Dermis microvascular lymphatic vessel endothelial cell (primary cell): ENCODE measurements at places on chromosomes 11 and 22.

GRCh38 chr11:117418737-117419481, 91.3 kb downstream of the CEP164 start:
- no peak for DNase-seq

DNA sequence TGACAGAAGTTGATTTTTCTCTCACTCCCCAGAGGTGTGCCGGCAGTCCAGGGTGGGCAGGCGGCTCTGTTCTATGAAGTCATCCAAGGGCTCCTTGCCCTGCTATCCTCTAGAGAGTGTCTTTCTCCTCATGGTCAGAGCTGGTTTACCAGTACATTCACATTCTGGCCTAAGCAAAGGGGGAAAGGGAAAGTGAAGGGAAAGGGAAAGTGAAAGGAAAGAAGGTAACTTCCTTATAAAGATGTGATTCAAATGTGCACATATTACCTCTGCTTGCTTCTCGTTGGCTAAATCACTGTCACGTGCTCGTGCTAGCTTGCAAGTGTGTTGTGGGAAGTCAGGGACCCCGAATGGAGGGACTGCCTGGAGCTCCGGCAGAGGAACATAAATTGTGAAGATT, 2.9 kb upstream of the HTATIP2 start:
- no peak for DNase-seq

DNA sequence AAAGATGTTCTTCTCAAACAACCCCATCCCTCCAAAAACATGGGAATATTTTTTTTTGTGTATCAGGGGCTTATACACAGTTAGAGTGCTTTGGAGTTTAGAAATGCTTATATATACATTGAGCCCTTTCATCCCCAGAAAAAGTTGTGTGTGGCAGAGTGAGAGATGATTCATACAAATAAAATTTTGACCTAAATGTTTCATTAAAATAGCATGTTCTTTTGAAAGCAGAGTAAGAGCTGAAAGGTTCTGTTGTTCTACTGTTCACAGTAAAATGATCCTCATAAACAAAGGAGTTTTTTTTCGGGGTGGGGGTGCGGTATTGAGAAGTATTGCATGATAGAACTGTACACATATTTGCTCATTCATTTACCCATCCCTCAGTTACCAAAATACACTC, 512.4 kb downstream of the DLG2 start:
- no peak for DNase-seq

- no peak for DNase-seq
Observed at GRCh38 chr11:95442531-95443050, 211.6 kb upstream of the SESN3 start.

GRCh38 chr11:34975482-34975881, 59.1 kb downstream of the PDHX start:
- peak; percentile 3 for DNase-seq

DNA sequence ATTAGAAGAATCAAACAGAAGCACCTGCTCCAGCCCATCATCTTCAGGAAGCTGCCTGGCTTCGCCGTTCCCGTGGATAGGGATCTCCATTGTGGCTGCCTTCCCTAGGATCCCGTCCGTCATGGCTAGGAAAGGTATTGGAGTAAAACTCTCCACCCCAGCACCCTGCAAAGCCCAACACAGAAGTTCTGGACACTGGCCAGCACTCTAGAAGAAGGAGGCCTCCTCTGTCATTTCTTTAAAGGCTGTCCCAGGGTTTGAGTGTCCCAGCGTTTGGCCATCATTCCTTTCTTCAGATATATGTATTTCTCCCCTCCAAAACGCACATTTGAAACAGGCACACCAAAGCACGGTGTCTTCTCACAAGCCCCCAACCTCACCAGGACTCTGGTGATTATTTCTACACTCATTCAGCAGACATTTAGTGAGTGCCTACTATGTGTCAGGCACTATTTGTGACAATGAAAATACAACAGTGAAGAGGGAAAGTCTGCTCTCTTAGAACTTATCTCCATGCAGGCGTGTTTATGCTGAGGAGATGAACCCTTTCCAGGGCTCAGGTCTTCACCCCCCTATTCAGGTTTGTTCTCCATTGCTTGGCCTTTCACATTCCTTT, 724 bp downstream of the ARFIP2 start:
- no peak for DNase-seq

DNA sequence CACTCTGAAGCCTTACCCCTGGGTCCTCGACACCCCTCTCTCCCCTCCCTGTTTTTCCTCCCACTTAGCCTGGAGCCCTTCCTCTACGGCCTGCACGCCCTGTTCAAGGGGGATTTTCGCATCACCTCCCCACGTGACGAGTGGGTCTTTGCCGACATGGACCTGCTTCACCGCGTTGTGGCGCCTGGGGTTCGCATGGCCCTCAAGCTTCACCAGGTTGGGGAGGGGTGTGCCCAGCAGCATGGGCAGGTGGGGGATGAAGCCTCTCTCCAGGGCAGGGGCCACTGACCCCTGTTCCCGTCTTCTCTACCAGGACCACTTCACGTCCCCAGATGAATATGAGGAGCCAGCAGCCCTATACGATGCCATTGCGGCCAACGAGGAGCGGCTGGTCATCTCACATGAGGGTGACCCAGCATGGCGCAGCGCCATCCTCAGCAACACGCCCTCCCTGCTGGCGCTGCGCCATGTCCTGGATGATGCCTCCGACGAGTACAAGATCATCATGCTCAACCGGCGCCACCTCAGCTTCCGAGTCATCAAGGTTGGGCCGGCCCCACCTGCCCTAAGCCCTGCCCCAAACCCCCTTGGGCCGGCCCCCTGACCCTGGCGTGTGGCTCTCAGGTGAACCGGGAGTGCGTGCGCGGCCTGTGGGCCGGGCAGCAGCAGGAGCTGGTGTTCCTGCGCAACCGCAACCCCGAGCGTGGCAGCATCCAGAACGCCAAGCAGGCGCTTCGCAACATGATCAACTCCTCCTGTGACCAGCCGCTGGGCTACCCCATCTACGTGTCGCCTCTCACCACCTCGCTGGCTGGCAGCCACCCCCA, 2.8 kb upstream of the SIPA1 start:
- DNase-seq = no peak

DNA sequence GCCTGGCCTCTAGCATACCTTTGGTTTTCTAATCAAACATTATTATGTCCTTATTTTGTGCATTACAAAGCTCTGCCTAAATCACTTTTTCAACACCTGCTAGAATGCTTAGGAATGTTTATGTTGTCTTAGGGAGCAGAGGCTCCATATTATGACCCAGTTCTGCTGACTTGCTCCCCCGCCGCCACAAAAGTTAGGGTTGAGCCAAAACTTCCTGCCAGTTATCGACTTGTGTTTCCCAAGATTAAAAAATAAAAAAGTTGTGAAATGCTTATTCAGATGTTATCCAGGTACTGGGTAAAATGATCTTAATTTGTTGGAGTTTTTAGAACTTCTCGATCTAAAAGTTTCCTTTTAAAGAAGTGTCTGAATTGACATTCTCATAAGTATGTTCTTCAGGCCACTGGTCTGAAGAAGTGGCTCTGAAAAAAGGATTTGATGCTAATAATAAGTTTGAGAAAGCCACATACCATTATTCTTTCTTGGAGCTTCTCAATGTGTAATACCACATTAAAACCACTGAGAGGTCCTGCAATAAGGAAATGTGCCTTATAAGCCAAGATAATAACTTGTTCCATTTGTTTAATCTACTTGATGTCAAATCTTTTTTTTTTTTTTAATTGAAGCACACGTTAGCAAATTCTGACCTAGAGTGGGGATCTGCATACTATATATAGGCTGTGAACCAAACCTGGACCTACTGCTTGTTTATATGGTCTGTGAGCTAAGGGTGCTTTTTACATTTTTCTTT, 2.2 kb downstream of the RNF185 start:
- DNase-seq = no peak

GRCh38 chr22:40400159-40400558, 29.8 kb downstream of the SGSM3 start:
- no peak for DNase-seq

DNA sequence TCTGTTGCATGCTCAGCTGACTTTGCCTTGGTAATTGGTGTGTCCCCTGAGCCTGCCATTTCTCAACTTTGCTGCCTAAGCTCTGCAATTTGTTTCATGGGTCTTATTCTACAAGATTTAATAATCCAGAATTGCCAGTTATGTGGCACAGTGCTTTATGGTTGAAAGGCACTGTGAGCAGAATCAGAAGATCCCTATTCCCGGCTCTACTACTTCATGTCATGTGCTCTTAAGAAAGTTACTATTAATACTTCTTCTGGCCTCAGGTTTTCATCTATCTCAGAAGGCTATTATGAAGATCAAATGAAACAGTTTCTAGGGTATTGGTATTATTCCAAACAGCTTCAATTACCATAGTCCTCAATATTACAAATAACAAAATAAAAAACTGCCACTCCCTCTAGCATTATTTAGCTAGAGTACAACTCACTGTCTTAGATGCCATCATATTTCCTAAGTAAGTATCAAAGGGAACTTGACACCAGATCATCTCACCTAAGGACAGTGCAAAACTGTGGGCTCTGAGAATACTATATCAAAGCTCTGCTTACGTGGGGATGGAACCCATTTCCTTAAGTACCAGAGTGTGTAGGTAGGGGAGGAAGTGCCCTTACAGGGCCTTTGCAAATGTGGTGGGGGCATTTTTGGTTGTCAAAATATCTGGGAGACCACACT, 200.0 kb upstream of the PITPNB start:
- no peak for DNase-seq

DNA sequence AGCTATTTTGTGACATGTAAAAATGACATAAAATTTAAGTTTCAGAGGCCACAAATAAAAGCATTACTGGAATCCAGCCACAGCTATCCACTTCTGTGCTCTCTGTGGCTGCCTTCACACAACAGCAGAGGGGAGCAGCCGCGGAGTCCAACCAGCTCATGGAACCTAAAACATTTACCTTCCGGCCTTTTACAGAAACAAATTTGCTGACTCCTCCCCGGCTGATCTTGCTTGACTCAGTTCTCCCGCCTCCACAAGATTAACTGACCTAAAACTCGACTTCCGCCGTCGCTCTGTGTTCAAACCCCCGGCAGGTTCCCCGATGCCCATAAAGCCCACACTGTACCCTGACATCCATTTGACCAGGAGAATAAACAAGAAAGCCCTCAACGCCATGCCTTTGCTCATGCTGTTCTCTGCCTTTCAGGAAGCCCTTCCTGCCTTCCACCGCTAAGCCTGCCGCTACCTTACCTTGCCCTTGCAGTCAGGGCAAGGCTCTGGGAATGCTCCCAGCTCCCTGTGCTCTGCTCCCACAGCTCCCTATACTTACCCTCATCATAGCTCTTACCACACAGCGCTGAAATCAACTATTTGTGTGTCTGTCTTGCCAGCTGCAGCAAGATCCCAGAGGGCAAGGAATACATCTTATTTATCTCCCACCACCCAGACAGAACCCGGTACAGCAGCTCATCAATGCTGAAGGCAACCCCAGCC, 35.4 kb downstream of the MICAL3 start:
- DNase-seq = no peak

DNA sequence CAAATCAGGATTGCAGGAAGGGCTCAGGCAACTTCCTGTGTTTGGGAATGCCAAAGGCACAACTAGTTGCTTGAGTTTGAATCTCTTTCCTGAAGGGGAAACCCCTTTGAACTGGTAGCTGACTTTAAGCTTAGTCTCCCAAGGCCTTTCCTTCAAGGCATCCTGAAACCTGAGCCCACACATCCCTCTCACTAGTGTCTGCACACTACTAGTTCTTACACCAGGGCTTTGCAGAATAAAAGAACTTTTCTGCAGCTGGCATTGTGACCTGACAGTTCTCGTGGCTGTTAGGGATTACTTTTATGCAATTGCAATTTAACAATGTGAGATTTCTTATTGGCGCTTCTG, 95.4 kb downstream of the EXT2 start:
- peak; percentile 33 for DNase-seq

DNA sequence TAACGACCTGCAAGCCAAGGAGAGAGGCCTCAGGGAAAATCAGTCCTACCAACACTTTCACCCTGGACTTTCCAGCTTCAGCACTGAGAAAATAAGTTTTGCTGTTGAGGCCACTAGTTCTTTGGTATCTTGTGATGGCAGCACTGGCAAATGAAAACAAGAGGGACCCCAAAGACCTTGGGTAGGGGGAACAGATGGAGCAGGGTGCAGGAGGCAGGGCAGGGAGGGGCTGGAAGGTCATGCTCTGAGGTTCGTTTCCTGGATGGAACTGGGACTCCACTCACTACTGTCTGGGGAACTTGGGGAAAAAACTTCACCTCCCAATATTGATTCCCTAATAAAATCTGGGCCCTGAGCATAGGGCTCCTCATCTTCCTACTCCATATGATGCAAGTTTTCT, 34.2 kb upstream of the PRAME start:
- DNase-seq = no peak

- no peak for DNase-seq
Observed at GRCh38 chr11:102237096-102237735, 80.1 kb upstream of the BIRC3 start.

- no peak for DNase-seq
Observed at GRCh38 chr22:42901790-42902508, 44.9 kb upstream of the ARFGAP3 start.

DNA sequence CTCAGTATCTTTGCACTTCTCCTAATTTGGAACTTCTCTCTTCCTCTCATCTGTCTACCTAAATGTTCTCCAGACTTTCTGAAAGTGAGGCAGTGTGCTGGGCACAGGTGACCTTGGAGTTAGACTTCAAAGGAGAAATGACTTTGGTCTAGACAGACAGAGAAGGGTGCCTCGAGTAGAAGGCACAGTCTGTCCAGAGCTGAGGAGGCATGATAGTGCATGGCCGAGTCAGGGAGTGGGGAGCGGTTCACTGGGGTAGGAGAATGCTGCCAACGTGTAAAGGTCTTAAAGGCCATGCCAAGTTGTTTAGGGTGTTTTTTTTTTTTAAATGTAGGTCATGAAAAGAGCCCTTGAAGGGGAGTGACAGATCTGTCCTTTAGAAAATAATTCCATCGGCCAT, 17.3 kb upstream of the ZBTB16 start:
- DNase-seq = no peak

DNA sequence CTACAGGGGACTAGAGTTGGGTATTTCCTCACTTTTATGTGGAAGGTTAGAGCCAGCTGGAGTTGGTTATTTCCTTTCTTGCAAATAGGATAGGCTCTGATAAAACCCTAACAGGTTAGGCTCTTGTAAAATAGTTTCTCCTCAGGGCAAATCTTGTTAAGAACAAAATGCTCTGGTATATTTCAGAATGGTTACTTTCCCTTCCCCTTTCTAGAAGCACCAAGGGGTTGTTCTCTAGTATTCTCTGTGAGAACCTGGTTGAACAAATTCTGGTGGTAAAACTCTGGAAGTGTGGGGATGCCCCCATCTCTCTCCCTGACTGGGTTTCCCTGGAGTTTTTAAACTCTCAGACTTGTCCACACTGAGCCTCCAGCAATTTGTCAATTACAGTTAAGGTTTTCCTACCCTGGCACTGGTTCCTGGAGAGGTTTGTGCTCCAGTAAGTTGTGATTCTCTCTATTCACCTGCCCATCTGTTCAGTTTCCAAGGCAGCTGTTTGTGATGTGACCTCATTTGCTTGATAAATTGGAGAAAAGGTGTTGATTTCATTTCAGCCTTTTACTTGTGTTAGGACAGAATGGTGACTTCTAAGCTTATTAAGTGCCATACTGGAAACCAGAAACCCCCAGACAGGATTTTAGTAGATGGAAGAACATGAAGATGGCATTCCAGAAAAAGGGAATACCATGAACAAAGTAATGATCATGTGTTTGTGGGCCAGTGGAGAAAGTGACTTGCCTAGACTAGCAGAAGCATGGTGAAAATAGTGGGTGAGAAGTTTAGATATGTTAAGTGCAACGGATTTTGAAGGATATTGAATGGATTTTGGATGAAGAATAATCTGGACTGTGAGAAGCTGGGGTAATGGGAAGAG, 64.6 kb downstream of the EXT2 start:
- DNase-seq = no peak

GRCh38 chr11:48083421-48083820, 103.1 kb downstream of the PTPRJ start:
- no peak for DNase-seq

- DNase-seq = peak; percentile 80
Observed at GRCh38 chr22:29359469-29359868, 28.9 kb downstream of the AP1B1 start.
